ENCODE measurements at places on chromosomes 5 and 9. TPM values are rescaled to one million over a fixed set of nuclear protein-coding genes. Genes with fewer than 3 reads are reported as not detected.

- DNase-seq: no peak
Measured at GRCh38 chr9:2785060-2785950, 58.6 kb downstream of the PUM3 start.

The SCGB3A2 gene
- 186 TPM for total RNA-seq

DNA sequence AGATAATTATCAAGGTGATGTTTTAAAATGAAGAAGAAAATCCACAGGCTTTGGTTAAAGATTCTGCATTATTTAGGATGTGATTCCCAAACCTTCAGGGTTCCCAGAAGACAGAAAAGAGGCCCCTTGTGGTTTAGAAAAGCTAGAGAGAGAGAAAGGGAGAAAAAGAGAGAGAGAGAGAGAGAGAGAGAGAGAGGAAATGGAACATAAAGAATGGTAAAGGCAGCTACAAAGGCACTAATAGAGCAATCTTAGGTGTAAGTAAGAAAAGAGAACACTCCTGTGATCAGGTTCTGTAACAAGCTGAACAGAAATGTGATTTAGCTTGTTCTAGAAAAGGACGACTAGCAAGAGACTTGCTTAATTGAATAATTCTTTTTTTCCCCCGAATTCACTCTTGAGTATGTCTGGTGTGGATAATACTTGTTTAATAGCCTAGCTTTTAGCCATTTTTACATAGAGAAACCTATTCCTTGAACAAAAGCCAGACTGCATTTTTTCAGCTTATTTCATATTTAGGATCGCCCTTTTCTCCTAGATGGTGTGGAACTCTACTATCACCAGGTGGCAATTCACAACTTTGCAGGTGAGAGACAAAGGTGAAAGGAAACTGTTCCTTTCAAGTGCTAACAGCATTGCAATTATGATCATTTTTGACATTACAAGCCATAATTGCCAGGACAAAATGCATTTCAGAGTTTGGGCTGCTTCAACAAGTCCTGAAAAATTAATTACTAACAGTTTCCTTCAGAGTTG, 57.6 kb upstream of the SH3GL2 start:
- no peak for DNase-seq

DNA sequence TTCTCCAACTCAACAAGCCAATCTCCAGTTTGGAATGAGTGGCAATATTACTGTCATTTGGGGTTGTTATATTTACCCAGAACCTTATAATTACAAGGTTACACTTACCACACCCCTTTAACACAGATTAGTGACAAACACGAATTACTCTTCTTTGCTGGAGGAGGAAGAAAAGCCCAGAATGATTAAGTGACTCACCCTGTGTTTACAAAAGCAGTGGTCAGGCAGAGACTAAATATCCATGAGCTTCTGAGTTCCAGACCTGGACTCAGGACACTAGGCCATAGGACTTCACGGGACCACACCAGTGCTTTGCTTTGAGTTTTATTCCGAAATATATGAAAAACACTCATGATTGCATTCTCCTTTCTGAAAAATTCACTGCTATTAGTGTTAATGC, 370.8 kb downstream of the TLE1 start:
- DNase-seq: no peak

The SOHLH1 gene
- not detected for total RNA-seq

The NUDT12 gene
- 10.5 TPM for total RNA-seq

GRCh38 chr9:108283696-108284095, 572.1 kb downstream of the ACTL7B start:
- DNase-seq: no peak

The LCN15 gene
- not detected for total RNA-seq

The CDX1 gene
- not detected for total RNA-seq
